8988T (cell line): ENCODE measurements at places on chromosomes 6 and 20.

GRCh38 chr6:163645560-163645959, 231.0 kb downstream of the QKI start:
- DNase-seq, result no peak

DNA sequence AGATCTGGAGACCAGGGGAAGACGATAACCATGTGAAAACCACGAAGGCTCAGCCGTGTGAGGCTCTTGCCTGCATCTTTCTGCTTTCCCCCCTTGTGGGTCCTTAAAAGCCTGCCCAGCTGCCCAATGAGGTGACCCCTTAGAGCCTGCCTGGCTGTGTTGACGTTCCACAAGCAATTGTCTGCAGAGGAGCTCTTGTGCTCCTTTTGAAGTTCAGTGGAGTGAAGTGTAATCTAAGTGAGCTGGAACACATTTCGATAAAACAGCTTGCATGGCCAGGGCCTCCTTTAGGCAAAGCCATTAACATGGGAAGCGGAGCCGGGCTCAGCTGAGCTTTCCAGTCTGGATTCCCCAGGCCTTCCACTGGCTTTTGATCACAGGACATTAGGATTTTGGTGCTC, 27.3 kb upstream of the TCP11 start:
- DNase-seq, result no peak

GRCh38 chr20:513429-513828, 30.2 kb downstream of the CSNK2A1 start:
- DNase-seq, result no peak

DNA sequence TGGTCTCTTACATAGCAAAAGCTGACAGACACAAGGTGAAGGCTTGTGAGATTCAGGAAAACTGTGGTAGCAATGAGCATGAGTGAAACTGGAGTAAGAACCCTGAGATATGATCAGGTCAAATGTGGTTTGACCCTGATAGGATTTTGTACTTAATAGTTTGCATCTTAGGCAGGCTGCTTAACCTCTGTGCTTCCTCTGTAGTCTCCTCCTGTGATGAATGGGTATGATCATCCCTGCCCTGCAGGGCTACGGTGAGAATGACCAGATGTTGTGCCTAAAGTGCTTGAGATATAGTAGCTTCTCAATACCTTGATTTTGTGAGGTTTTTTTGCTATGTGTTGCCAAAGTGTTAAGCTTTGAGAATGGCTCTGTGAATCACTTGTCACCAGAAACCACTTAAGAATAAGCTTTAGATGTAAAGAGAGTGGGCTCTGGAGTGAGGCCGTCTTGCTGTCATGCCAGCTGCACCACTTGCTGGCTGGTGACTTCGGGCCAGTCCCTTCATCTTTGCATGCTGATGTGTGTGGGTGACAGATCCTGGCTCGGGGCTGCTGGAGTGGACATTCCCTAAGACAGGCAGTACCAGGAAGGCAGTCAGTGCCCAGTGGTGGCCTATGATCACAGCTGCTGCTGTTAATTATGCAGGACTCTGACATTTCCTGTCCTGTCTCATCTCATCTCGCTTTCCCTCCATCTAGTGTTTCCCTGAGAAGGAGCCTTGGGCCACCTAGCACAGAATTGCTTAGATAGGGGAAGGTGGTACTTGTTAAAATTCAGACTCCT, 254.7 kb downstream of the NFATC2 start:
- no peak for DNase-seq

DNA sequence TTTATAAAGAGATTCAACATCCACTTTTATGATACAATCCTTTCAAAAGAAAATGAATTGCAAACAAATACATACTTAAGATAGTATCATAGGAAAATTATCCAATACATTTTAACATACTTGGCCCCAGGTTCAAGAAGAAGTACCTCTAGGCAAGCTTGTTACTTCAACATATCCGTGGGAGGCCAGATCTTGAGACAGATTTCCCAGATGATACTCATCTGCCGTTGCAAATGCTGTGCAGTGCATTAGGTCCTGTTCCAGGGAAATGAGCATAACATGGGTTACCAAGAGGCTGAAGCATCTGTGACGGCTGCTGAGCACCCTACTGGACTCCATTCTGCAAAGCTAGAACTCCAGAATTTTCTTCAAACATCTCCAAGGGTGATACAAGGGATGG, 15.6 kb downstream of the RMND1 start:
- no peak for DNase-seq

DNA sequence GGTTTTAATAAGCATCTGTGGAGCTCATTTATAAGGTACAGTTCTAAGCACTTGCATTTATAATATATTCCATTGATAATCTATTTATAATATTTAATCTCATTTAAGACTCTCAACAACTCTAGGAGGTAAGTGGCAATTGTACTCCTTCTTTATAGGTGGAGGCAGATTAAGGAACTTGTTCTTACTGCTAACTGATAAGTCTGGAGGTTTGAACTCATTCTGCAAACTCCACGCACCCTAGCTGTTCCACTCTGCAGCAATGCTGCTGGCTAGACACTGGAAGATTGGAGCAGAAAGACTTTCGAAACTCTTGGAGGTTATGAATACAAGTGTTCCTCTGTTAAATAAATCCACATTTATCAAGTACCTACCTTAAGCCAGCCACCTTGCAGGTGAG, 793 bp upstream of the HDAC2 start:
- no peak for DNase-seq

- no peak for DNase-seq
Observed at GRCh38 chr6:41161380-41161779, 1.5 kb downstream of the TREM2 start.
